ENCODE measurements at places on chromosomes 16 and 17.

DNA sequence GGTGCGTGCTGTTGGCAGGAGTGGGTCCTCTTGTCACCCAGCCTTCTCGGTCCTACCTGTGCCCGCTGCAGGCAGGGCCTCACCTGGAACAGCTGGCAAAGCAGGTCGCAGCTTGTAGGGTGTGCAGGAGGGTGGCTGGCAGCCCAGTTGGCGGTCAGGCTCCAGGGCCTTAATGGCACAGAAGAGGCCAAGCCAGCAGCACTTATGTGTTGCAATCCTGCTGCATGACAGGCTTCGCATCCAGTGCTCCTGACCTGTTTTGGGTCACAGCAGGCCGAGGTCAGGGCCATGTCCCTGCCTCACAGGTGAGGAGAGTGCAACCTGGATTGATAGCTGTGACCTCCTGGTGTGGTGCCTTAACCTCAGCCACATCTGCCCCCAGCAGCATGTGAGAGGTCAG is 31.9 kb downstream of the ZC3H18 start:
- DNase-seq: no peak

DNA sequence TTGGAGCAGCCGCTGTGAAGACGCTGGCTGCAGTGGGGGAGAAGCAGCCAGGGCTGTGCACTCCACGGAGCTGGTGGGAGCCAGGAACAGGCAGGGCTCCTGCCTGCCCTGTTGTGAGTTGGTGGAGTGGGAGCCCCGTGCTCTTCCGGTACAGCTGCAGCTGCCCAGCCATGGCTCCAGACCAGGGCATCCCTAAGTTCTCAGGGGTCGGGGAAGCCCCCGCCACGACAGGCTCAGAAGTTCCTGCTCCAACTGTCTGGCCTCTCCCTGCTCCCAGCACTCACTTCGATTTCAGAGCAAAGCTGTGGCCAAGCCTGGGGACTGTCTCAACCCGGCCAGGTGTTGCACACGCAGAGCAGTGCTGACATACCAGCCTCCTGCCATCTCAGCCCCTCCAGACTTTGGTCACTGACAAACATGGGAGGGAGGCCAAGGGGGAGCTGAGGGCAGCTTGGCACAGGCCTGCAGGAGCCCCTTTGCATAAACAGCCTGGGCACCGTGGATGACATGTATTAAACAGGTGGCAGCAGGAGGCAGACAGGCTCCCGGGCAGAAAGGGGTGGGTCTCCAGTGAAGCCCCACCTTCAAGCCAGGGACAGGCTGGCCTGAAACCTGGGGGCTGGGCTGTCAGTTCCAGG is 13.9 kb upstream of the KDM8 start:
- DNase-seq: no peak

DNA sequence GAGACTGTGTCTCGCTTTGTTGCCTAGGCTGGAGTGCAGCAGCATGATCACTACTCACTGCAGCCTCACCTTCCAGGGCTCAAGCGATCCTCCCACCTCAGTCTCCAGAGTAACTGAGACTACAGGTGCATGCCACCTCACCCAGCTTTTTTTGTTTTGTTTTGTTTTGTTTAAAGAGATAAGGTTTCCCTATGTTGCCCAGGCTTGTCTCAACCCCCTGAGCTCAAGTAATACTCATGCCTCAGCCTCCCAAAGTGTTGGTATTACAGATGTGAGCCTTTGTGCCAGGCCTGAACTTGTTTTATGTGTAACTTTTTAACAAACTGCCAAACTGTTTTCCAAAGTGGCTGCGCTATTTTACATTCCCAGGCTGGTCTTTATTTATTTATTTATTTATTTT is 41.8 kb upstream of the NUDT7 start:
- no peak for DNase-seq

GRCh38 chr17:42674755-42675347 is 1.9 kb downstream of the PLEKHH3 start:
- DNase-seq: no peak

DNA sequence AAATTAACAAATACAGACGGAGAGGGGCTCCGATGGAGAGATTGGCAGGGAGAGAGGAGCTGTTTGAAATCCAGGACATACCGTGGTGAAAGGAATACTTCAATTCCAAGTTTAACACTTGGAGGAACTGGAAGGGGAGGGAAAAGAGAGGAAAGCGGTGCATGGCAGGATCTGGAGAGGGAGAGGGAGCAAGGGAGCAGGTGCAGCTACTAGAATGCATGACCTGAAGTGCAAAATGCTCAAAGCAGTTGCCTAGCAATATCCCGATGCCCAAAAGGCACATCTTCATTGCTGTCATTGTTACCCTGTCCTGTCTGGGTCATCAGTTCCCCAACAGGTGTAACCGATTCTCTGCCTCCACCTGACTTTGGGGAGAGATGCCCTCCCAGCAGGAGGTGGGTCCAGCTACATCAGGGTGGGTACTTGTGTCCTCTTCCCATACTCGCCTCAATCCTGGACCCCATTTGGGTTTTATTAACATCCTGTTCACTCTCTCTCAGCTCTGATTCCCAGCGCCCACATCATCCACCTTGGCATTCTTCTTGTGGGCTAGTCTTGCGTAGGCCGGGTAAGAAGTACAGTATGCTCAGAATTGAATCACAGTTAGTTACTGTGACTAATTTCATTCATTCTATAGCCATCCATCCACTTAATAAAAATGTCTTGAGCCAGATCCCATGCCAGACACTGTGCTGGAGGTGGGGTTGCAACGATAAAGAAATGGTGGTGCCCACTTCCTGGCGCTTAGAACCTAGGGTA is 37.4 kb upstream of the EMP2 start:
- no peak for DNase-seq

- no peak for DNase-seq
Observed at GRCh38 chr17:81804559-81805399, 829 bp downstream of the GCGR start.

DNA sequence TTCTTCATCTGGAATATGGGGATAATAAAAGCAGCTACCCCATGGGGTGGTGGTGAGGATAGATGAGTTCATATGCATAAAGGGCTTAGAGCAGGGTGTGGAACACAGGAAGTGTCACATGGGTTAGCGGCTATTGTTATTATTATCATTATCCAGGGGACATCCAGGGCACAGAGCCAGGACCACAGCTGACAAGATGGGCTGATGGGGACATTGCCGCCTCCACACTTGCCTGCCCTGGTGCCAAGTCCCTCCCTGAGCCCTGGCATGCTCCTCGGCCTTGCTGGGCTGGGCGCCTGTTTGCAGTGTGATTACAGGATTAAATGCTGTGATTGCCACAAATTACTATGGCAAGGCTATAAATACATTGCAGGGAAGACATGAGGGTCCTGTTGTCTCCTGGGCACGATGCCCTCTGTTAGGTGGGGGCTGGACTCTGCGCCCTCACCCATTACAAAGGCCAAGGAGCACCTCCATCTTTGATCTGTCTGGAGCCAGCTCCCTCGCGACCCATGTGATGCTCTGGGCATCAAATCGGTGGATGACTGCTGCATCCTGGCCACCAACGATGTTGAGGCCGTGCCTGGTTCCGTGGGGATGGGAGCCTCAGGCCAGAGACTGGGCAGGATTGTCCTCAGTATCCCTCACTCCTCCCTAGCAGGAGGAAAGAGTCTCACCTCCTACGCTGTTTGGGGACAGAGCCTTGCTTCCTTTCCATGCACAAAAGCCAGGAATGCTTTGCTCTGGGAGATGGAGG is 43.2 kb downstream of the PIMREG start:
- DNase-seq: no peak

DNA sequence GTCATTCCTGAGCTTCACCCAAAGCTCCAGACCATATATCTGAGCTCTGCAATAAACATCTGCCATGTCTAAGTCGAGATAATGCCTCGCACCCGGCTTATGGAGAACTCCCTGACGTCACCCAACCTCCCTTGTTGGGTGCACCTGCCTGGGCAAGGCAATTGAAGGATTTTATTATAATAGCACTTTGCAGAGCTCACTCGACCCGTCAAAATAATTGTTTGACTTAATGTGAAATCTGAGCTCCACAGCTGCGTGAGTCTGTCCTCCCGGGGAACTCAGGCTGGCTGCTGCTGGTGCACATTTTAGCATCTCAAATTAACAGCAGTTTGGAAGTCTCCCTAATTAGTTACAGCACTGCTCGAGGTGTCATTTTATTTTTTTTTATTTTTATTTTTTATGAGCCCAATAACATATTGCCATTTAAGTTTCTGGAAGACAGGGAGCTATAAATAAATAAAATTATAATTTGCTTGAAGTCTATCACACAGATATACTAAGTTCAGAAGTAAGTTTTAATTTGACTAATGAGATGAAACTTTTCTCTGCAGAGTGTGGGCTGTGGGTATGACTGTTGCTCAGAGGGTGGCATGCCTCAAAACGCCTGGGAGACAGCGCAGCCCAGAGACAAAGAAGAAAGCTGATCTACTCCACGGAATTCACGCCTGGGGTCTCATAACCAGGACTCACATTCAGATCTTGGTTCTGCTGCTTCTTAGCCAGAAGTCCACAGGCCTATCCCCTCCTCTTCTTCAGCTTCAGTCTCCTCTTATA is 401.4 kb upstream of the C16orf82 start:
- DNase-seq: no peak

- DNase-seq: peak; percentile 99
Observed at GRCh38 chr16:1826691-1827573, at the start of the genes FAHD1 and HAGH. FAHD1 (plus strand) TSS chr16:1827206; CDS start chr16:1827239, 33 bp downstream. HAGH (minus strand) TSS chr16:1826825; CDS start chr16:1826787, 38 bp downstream.

GRCh38 chr17:12902046-12902445 is 112.7 kb downstream of the ARHGAP44 start:
- no peak for DNase-seq

GRCh38 chr17:43767053-43767712 is 8.6 kb upstream of the SOST start:
- DNase-seq: no peak

GRCh38 chr16:89565256-89565505 is 4.7 kb downstream of the RPL13 start:
- no peak for DNase-seq

DNA sequence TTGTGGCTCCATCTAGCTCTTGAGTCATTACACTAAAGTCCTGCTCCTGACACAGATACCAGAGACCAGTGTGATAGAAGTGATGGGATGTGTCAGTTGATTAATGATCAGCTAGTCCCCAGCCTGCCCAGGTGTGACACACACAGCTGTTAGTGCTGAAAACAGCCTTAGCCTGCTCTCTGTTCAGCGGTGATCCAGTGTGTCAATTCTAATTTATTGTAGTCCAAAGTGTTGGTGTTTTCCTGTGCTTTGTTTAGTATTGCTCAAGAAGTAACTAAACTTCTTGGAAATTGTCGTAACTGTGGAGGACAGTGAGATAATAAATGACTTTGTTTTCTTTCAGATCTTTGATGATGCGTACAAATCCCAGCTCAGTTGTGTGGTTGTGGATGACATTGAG is 92.3 kb downstream of the WNT3 start:
- no peak for DNase-seq

GRCh38 chr17:78343187-78343542 is 16.7 kb downstream of the SOCS3 start:
- peak; percentile 94 for DNase-seq

DNA sequence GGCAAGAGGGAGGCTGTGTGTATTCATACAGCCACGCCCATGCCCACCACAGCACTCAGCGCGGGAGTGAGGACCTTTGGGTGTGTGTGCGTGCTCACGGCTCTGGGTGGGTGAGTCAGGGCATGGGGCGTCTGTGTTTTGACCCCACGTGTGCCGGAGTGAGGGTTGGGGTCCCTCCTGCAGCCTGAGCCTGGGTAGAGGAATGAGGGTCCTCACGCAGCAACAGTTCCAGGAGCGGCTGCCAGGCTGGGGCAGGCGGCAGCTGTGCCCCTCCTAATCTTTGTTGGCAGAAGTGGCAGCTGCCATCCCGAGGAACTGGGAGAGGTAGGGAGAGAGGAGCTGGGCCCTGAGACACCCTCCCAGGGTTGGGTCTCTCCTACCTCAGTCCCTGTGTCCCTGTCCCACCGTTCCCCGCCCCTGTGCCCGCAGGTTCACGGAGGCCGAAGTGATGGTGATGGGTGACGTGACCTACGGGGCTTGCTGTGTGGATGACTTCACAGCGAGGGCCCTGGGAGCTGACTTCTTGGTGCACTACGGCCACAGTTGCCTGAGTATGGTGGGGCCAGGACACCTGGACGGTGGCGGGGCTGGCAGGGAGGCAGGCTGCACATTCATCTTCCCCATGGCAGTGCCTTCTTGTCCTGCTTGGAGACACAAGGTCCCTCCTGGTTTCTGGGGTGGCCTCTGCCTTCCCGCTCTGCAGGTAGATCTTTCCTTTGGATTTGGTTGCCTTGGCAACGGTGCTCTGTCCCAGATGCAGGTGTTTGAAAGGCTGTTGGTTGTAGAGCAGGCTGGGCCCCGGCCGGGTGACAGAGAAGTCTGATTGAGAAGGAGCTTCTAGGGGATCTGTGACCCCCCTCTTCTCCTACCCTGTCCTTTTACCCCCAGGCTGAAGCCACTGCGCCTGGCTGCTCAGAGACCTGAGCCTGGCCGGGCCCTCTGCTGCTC is 5.9 kb downstream of the DPH1 start:
- no peak for DNase-seq

DNA sequence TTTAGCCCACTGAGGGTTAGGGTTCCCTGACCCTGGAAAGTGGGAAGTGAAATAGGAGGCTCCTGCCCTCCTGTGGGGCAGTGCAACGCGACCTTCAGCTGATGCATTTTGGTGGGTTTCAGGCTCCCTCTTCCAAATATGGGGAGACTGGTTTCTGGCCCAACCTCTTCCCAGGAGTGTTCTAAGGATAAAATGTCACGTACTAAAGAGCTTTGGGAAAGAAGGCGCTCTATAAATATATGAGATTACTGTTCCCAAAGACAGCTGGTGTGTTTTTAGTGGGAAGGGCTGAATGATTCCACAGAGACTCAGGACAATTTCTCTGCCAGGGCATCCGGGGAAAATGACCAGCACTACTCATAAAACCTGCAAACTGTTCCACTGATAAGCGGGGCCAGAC is 9.8 kb downstream of the SLC35B1 start:
- no peak for DNase-seq

DNA sequence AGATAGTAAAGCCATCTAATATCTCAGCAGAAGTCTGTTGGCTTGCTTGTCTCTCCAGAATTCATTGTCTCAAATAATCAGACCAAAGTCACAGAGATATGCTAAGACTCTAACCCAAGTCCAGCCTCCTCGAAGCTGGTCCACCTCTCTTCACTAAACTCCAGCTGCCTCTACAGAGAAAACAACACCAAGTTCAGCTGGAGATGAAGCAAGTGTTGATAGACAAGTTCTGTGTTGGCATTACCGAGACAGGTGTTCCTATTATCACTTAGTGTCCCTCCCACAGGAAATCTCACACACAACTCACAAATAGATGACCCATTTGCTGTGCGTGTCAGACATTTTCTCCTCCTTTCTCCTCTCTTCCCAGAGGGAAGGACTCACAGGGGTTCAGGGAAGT is 164.4 kb upstream of the ANKFN1 start:
- DNase-seq: no peak

GRCh38 chr16:11138022-11138768 is 117.8 kb downstream of the SOCS1 start:
- DNase-seq: no peak

GRCh38 chr17:50508573-50509460 is 578 bp downstream of the MYCBPAP start:
- no peak for DNase-seq

GRCh38 chr16:68085259-68086071 is at the start of gene NFATC3:
NFATC3 (plus strand) TSS chr16:68085370; CDS start chr16:68085682, 312 bp downstream.
- DNase-seq: peak; percentile 99

DNA sequence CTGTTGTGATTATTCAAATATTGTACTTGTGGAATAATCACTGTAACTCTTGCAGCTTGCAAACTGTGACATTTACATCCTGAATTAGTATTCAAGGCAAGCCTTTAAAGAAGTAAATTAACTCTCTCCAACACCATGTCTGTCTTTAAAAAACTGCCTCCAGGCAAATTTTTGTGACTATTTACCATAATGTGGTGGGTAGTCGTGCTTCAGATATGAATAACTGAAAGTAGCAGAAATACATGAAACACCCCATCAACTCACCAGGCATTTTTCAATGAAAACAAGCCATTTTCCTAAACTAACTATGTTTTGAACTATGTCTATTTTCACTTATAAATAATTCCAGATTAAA is 217.4 kb upstream of the PSMD7 start:
- no peak for DNase-seq
